ENCODE measurements at places on chromosomes 5 and 9.

DNA sequence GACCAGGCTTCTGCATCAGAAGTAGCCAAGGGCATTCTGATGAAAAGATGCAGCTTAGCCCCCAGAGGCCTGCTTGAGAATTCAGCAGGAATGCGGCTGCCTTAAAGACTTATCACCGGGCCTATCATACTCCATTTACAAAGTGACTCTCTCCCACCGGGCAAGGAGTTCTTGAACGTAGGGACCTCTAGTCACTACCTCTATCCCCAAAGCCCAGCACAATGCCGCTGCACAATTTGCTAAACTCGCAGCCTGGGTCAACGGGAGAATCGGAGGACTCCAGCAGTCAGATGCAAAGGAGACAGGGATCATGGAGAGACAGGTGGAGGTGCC, 661 bp downstream of the PDCL start:
- H3K4me1 ChIP-seq = peaks cover 23% of the 10 kb centered on the region
- H3K4me3 ChIP-seq = peak overlapping the region; percentile 99
- no peaks in the 10 kb centered on the region for H3K27me3 ChIP-seq

GRCh38 chr5:43729846-43730478, 127.0 kb downstream of the NNT start:
- no peaks in the 10 kb centered on the region for H3K36me3 ChIP-seq
- H3K27me3 ChIP-seq = no peaks in the 10 kb centered on the region
- DNase-seq = peak; percentile 25

- no peak overlapping the region for H3K27ac ChIP-seq
- no peak overlapping the region for H3K4me3 ChIP-seq
- H3K27me3 ChIP-seq = peaks cover 11% of the 10 kb centered on the region
- no peaks in the 10 kb centered on the region for H3K36me3 ChIP-seq
- no peak for DNase-seq
- no peaks in the 10 kb centered on the region for H3K4me1 ChIP-seq
These were observed 25.9 kb upstream of the KCNIP1 start for GRCh38 chr5:170477906-170478305.

- H3K27me3 ChIP-seq = peaks cover 16% of the 10 kb centered on the region
- peaks cover 17% of the 10 kb centered on the region for H3K4me1 ChIP-seq
- H3K4me3 ChIP-seq = no peak overlapping the region
These were observed 66.5 kb upstream of the STC2 start for GRCh38 chr5:173394701-173395100.

- H3K36me3 ChIP-seq = no peaks in the 10 kb centered on the region
- H3K4me1 ChIP-seq = no peaks in the 10 kb centered on the region
- H3K4me3 ChIP-seq = no peak overlapping the region
- no peaks in the 10 kb centered on the region for H3K27me3 ChIP-seq
These were observed 12.0 kb upstream of the HTR4 start for GRCh38 chr5:148666353-148666752.

All from HFFc6 (cell line).